ENCODE measurements at places on chromosomes 11 and 22.

GRCh38 chr22:20741634-20742581 is 32.0 kb upstream of the SERPIND1 start:
- no peak for DNase-seq

GRCh38 chr11:94882931-94883330 is 90.4 kb downstream of the CWC15 start:
- no peak for DNase-seq

- DNase-seq = peak; percentile 70
Measured at GRCh38 chr11:118608360-118609227, 1.2 kb downstream of the PHLDB1 start.

- no peak for DNase-seq
Measured at GRCh38 chr11:17389211-17389956, 925 bp upstream of the KCNJ11 start.

GRCh38 chr11:68041617-68042218 is 2.9 kb downstream of the TCIRG1 start:
- no peak for DNase-seq

- no peak for DNase-seq
Measured at GRCh38 chr11:22479971-22480720, 142.0 kb downstream of the SLC17A6 start.

- no peak for DNase-seq
Measured at GRCh38 chr11:134483857-134484256, 71.8 kb upstream of the B3GAT1 start.

DNA sequence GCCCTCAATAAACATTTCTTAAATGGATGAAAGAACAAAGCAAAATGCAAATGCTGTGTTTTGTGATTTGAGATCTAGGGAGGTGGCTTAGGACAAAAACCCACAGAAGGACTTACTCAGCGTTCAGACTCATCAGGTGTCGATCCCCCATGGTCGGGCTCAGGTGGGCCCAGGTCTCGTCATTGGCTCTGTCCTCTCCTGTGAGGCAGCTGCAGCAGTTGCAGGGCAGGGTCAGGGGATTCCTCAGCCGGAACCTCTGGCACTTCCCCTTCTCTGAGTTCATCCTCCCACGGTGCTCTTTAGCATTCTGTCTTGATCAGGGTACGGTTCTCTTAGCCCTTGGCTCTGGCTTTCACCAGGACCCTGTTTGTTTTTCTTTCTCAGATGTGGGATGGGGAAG is 14.0 kb upstream of the ACR start:
- DNase-seq = no peak

DNA sequence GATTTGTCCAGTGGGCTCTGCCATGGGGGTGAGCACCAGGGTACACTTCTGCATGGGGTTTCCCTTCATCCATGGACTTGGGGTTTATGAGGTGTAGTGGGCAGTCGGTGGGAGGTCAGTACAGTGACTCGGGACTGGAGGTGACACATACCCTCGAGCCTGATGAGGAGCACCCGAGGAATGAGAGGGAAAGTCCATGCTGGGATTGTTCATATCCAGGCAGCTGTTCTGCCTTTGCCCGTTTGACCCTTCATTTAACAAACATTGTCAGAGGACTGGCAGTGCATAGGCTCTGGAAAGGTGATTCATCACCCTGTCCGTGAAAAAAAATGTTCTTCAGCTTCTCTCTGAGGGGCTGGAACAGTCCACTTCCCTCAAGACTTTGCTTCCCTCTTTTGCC is 2.7 kb downstream of the NAV2 start:
- peak; percentile 75 for DNase-seq

DNA sequence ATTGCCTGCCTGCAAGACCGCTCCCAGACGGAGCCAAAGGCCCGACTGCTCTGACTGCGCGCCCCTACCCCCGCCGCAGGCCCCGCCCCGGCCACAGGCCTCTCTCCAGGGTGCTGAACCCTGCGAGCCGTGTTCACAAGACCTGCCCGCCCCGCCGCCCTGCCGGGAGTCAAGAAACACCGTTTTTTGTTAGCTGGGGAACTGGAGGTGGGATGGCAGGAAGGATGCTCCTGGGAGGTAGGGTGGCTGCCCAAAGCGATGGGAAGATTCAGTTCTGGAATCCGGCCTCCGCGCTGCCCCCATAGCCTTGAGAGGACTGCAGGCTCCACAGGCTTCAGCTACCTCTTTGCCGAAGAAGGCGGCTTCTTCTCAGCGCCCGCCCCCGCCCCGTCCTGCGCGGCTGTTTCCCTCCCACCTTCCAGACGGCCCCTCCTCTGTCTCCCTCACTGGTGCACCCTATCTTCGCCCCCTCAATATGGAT is 2.7 kb upstream of the PDE2A start:
- no peak for DNase-seq

- no peak for DNase-seq
Measured at GRCh38 chr22:20175597-20175900, 24.7 kb upstream of the CCDC188 start.

GRCh38 chr11:69943506-69943905 is 124.3 kb upstream of the FGF3 start:
- no peak for DNase-seq

GRCh38 chr22:45426387-45426786 is 12.9 kb downstream of the RIBC2 start:
- DNase-seq = no peak

DNA sequence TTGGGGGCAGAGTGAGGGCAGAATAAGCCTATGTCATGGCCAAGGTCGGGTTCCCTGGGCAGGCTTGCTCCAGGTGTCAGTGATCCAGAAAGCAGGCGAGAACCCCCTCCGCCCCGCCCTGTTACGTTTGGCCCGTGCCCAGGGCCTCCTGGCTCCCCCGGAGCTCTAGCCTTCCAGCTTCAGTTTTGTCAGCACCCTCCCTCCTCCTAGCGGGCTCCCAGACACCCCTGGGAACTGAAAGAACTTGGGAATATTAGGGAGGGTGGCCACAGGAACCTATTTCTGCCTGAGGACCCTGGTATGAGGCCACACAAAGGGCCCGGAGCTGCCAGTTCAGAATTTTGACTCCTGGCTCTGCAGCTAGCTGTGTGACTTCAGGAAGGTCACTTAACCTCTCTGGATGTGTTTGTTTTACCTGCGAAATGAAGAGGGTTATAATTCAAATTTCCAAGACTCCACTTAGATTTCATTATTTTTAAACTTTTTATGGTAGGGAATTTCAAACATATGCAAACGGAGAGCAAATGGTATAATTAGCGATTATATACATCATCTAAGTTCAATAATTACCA is 1.2 kb downstream of the TUBA8 start:
- DNase-seq = no peak

DNA sequence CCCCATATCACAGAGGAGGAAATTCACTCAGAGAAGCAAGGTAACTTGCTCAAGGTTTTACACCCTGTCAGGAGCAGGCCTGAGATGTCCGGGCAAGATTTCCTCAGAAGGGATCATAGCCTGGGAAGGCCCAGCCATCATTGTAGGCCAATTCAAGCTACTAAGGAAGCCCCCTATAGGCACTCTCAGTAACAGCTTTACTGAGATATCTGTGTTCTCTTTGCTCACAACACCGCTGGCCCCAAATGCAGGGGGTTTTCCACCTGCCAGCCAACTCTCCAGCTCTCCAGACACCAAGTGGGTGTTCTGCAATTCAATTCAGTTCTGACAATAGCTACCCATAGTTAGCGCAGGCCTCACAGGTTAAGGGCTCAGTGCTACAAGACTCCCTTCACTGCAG is 84.0 kb downstream of the SLC36A4 start:
- DNase-seq = no peak

- DNase-seq = peak; percentile 98
Measured at GRCh38 chr11:5280582-5281102, 10.9 kb upstream of the HBE1 start.

DNA sequence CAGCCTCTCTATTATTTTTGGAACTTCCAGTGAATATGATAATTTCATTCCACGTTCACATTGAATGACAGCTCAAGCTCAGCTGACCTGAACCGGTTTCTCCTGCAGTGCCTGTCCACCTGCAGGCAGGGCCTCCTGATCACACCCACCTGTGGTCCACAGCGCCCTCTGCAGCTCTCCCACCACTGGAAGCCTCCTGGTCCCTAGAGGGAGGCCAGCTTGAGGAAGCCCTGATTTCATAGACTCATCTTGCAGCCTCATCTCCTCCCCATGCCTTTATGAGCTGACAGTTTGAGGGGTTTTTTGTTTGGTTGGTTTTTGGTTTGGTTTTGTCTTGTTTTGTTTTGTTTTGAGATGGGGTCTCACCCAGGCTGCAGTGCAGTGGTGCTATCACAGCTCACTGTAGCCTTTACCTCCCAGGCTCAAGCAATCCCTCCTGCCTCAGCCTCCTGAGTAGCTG is 29.9 kb upstream of the MALAT1 start:
- no peak for DNase-seq

DNA sequence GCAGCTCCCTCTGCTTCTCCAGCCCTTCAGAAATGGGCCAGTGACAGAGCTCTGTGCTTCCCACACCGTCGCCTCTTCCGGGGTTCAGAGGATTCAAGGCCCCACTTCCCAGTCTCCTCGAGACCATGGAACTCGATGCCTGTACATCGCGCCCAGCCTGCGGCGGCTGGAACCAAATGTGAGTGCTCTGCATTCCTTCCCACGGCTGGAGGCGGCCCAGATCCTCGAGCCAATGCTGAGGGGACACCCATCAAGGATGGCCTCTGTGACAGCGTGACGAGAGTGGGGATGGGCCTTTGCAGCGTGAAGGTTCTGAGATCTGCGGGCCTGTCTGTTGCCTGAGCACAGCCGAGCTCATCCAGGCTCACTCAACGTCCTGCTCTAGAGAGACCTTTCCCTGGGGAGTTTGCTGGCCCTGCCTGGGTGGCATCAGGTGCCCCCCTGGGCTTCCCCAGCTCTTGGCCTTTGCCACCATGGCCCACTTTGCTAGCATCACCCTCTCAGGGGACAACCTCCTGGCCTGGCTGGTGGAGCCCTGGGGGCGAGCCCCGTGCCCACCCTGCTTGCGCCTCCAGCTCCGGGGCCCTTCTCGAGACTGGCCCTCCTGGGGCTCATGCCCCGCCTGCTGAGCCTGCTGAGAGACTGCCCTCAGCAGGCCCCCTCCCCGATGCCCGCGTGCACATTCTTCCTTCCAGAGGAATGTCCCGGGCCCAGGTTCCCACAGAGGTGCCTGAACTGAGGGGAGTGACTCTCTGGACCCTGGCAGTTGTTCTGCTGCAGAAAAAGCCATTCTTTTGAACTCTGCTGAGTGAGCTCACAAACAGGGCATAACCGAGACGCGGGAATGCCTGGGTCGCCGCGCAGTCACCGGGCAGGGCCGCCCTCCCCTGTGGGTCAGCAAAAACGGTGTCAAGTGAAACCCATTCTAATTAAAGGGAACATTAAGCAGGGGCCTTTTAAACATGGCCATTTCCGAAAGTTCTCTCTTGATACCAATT is 7.3 kb upstream of the MYEOV start:
- no peak for DNase-seq

GRCh38 chr11:133156986-133157745 is 375.1 kb downstream of the OPCML start:
- DNase-seq = no peak

DNA sequence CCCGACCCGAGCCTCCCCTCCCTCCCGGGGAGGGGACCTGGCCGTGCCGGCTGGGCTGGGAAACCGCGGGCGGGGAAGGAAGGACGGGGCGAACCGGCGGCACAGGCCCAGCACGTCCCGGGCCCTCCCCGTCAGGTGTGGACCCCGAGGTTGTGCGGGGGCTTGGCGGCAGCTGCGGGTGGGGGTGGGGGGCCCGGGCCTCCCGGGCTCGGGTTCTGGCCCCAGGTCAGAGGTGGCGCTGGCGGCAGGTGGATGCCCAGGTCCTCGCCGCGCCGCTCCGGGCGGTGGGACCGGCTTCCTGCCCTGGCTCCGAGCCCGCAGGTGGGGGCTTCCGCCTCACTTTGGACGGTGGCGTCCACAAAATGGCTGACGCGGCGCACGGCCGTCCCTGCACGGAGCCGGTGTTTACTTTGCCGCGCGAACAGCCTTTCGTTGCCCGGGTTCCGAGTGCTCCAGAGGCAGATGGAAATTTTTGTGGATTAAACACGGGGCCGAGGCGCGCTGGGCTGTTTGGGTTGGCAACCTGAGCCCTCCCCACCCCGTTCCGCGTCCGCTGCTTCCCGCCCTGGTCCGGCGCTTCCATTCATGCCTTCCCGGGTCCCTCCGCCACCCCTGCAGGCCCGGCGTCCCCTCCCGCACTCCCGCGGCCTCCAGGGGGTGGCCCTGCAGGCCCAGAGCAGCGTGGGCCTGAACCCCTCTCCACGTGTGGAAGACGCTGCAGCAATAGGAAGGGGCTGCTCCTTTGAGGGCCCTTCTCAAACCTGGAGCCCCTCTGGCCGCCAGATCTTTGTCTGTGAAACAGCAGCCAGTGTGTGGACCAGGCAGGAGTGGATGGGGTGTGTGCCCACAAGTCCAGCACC is 92.0 kb upstream of the KCNQ1OT1 start:
- no peak for DNase-seq

GRCh38 chr11:30017445-30017895 is 640 bp upstream of the KCNA4 start:
- no peak for DNase-seq

DNA sequence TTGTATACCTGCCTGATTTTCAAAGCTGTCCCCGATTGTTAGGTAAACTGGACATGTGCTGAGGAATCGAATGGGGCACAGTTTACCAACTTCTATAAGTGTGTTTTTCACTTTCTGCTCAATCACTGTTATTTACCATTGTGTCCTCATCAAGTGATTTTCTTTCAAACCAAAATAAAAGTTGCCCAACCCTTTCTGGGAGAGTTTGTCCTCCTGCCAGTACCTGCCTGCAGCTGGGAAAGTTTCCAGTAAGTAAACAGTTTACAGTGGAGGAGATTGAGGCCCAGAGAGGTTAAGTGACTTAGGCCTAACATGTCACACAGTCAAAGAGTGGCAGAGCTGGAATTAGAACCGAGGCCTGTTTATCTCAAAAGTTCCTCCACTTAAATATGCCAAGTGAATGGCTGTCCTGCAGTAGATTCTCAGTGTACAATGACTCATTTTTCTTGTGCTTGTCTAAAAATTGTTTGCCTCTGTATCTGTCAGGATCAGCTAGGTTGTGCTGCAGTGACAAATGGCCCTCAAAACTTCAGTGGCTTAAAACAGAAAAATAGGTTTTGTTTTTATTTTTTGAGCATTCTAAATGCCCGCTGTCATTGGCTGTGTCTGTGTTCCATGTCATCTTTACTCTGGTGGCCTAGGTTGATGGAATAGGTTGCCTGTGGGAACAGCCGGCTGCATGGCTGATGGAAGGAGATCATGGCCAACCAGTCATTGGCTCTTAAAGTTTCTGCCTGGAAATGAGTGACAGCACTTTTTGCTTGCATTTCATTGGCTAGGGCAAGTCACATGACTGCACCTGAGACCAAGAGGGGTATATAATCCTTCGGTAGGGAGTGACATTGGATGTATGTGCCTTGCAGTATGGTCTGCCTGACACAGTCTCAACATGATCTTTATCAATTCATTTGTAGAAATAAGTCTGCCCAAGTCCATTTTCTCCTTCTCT is 61.8 kb upstream of the CRYBB3 start:
- no peak for DNase-seq

GRCh38 chr11:3165152-3165705 is at the start of gene OSBPL5:
Gene OSBPL5 (minus strand): TSS chr11:3165310. CDS start chr11:3129148, 36,162 bp downstream.
- no peak for DNase-seq

GRCh38 chr22:19718456-19719049 is 4.2 kb downstream of the SEPTIN5 start:
- no peak for DNase-seq

All from skeletal muscle cell (primary cell).